ENCODE measurements at places on chromosomes 13 and 19.

- DNase-seq = no peak
These were observed 305.1 kb downstream of the KCNRG start for GRCh38 chr13:50320271-50320862.

GRCh38 chr13:95403349-95404140 lies 102.3 kb upstream of the ABCC4 start:
- DNase-seq = no peak

DNA sequence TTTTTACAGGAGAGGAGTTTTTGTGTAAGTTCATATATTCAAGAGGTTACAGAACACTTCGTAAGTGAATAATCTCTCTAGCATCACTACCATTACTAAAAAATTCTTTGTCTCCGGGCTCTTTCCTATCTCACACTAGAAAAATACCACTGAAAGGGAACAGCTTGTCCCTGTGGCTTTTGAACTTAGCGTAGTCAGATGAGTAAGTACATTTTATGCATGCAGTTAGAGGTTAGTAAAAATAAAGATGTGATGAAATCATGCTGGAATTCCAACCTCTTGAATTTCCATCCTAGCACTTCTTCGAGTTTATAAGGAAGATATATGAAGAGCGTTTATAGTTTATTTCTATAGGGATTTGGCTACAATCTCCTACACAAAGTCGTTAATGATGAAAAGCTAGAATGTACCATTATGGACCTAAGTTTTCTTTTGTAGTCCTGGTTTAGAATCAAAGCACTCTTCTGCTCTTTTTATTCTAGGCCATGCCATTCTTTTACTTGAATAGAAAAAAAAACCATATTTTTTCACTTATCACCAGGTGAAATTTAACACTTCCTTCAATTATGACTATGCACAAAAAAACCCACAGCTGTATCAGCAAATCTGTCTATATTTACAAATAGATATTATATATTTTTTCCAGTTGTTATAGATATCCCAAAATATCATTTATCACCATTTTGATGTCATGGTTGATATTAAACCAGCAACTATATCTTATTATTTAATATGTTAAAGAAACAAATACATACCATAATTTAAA lies 139.9 kb upstream of the PCDH9 start:
- DNase-seq = no peak

- DNase-seq = no peak
These were observed 278.4 kb upstream of the DACH1 start for GRCh38 chr13:72145383-72145782.

DNA sequence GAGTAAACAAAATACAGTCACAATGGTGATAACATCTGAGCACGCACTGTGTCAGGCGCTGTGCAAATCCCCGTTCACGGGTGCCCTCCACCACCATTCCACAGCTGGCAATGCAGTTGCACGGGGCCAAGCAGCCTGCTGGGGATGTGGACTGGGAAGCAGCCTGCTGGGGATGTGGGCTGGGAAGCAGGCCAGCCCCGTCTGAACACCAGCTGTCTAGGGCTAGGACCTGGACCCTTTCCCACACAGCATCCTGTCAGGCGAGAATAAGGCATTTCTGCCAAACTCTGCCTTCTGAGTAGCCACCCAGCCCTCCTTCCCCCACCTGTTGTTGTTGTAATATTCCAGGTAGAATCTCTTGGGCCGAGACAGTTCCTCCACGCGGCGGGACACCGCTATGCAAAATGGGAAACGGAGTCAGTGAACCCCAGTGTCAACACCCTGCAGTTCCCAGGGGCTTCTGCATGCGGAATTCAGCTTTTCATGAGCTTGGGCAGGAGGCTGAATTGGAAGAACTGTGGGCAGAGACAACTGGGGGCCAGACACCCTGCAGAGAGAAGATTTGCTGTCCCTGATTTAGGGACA lies 27.8 kb upstream of the MIER2 start:
- peak; percentile 42 for DNase-seq

GRCh38 chr19:55809381-55810058 lies 22.3 kb downstream of the NLRP11 start:
- no peak for DNase-seq

DNA sequence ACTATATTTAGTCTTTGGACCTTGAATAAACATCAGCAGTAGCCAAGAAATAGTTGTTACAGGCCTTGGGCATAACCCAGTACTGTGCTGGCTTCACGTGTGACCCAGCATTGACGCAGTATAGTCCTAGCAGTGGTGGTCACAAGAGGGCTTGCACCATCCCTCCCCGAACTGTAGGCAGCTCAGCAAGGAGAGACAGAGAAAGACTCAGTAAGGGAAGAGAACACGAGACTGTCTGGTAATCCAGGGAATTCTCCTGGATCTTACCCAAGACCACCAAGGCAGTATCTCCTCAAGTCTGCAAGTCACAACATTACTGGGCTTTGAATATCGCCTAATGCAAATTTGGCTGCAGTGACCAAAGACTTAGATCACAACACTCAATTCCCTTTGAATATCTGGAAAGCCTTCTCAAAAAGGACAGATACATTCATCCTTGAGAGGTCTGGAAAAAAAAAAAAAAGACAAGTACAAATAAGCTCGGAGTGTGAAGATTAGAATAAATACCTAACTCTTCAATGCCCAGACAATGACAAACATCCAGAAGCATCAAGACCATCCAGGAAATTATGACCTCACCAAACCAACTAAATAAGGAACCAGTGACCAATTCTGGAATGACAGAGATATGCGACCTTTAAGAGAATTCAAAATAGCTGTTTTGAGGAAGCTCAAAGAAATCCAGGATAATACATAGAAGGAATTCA lies 39.7 kb downstream of the CAB39L start:
- DNase-seq = no peak

GRCh38 chr13:113654175-113654560 lies 3.8 kb downstream of the ATP4B start:
- DNase-seq = peak; percentile 5

- no peak for DNase-seq
These were observed 13.5 kb upstream of the COMP start for GRCh38 chr19:18804643-18805042.

GRCh38 chr19:36489920-36490415 lies 607 bp upstream of the ZNF566 start:
- peak; percentile 80 for DNase-seq

GRCh38 chr19:18344582-18344950 lies 4.2 kb downstream of the PGPEP1 start:
- DNase-seq = no peak

DNA sequence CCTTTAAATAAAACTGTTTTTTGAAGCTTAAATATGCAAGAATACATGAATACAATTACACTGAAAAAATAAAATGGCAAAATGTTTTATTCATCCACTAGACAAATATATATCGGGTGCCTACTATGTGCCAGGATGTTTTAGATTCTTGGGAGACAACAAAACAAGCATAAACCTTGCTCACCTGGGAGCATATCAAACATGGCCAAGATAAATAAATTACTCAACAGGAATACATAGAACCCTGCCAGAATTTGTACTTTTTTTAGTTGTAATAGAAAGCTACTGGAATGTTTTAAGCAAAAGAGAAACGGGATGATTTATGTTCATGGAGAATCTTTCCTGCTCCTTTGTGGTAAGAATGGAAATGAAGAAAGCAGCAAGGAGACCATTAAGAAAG lies 2358.5 kb upstream of the PCDH20 start:
- DNase-seq = no peak

- no peak for DNase-seq
These were observed 24.6 kb upstream of the F7 start for GRCh38 chr13:113080901-113081521.

DNA sequence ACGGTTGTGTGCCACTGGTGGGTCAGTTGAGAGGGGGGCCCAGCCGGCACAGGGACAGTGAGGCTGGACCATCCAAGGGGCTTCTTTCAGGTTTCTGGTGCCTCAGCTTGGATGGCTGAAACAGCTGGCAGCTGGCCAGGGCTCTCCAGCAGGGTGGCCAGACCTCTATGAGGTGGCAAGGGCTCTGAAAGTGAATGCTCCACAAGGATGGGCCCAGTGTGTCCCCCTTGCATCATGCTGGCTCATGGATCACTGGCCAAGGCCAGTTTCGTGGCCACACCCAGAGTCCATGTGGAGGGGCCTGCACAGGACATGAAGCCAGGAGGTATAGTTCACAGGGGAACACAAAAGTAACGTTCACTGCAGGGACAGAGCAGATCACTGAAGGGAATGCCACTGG lies 49.6 kb downstream of the CDADC1 start:
- no peak for DNase-seq

- DNase-seq = no peak
These were observed 43.2 kb downstream of the DCLK1 start for GRCh38 chr13:36088001-36088400.

- no peak for DNase-seq
These were observed 54.5 kb downstream of the TSSK6 start for GRCh38 chr19:19460761-19461265.

GRCh38 chr19:44925114-44925891 lies 10.9 kb downstream of the APOC1 start:
- DNase-seq = peak; percentile 88

DNA sequence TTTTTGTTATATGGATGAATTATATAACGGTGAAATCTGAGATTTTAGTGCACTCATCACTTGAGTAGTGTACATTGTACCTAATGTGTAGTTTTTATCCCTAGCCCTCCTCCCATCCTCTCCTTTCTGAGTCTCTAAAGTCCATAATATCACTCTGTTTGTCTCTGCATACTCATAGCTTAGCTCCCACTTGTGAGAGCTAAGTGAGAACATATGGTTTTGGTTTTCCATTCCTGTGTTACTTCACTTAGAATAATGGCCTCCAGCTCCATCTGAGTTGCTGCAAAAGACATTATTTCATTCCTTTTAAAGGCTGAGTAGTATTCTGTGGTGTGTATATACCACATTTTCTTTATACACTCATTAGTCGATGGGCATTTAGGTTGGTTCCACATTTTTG lies 94.0 kb downstream of the SLC10A2 start:
- no peak for DNase-seq

DNA sequence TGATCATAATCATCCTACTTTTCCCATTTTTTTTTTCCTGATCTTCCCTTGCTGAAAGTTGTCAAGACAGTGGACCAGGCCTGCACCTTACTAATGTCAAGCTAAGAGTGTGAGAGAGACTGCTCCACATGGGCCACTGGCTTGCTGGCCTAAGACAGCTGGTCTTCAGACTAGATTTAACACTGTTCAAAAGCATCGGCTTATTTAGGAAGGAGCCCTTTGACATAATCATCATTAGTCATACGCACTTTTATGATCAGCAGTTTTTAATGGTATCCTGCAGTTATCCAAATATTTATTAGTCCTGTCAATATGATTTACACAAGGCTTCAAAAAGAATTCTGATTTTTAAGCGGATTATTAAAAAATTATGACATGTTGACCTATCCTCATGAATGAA lies 270.6 kb downstream of the DNAJC15 start:
- DNase-seq = no peak

GRCh38 chr19:18978616-18979015 lies 37.6 kb upstream of the HOMER3 start:
- no peak for DNase-seq

GRCh38 chr13:25881971-25882451 lies 169.8 kb downstream of the SHISA2 start:
- DNase-seq = no peak

GRCh38 chr13:37595162-37595561 lies 3.4 kb downstream of the POSTN start:
- no peak for DNase-seq

- DNase-seq = no peak
These were observed 33.7 kb upstream of the OLFM4 start for GRCh38 chr13:52994865-52995264.

DNA sequence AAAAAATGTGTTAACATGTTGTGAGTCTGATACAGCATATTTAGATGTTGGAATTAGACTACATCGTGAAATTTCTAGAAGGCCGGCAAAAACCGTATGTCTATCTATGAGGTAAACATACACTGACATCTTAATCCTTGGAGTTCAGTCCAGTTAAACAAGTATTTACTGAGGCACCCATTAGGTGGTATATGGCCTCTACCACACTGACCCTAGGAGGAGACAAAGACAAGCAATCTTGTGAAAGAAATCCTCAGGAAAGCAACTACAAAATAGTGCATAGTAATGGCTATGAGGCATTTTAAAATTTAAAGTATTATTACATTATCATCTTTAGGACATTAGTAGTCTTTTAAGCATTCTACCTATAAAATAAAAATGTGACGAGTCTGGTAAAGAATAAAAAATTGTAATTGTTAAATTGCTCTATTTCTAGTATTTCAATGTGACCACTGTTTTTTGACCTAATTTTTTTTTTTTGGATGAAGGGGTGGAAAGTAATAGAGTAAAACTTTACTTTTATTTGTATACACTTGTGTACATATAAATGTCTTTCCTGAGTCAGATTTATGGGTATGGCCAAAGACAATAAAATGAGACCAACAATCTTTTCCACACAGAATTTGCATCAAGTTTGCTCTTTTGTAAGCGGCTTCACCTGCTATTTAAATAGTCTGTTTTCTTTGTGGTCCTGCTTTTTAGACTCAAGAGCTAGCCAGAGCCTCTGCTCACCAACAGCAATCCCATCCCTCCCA lies 50.5 kb downstream of the KATNAL1 start:
- DNase-seq = no peak

GRCh38 chr13:77697217-77698103 lies at the start of gene SLAIN1:
Gene SLAIN1 (plus strand): TSS chr13:77697687. CDS start chr13:77697914, 227 bp downstream.
- DNase-seq = peak; percentile 91

DNA sequence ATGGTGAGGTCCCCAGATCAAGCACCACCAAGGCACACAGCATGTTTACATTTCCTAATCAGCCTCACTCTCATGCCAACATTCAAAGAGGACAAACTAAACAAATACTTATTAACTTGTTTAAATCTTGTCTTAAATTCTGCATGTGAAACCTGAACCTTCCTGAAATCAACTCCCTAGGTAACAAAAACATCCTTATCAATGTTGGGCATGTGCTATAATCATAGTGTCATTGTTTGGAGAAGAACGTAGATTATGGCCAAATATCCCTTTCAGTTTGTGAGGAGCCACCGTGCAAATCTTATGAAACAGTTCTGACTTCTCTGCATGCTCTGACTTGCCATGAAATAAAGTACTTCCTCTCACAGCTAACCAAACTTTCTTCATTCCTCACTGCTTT lies 123.8 kb downstream of the NDFIP2 start:
- no peak for DNase-seq

- DNase-seq = no peak
These were observed 8.2 kb downstream of the EID2B start for GRCh38 chr19:39524495-39524894.

DNA sequence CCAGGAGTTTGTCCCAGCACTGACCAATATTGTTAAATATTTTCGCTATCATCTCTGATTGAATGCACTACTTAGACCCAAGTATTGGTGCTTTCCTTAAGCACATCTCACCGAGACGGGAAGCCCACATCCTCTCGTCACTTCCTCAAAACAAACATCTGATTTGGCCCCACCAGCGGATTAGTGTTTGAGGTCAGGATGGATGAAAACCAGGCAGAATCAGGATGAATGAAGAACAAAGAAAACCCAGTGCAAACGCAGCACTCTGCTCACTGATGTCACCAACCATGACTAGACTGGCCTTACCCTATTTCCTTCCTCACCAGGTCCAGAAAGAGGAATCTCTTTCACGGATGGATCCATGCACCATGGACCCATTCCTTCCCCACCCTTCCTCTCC lies 6.0 kb downstream of the PLAUR start:
- DNase-seq = no peak
